Natural killer cell treated with Interleukin-12 subunit alpha and Interleukin-12 subunit beta and Interleukin-15 and Interleukin-18, amount 100 ng/mL, for 72 hours (primary cell): ENCODE measurements at places on chromosomes 5 and 9.
A peak's percentile ranks its signal among the peaks of the same experiment; 100 is the strongest.

DNA sequence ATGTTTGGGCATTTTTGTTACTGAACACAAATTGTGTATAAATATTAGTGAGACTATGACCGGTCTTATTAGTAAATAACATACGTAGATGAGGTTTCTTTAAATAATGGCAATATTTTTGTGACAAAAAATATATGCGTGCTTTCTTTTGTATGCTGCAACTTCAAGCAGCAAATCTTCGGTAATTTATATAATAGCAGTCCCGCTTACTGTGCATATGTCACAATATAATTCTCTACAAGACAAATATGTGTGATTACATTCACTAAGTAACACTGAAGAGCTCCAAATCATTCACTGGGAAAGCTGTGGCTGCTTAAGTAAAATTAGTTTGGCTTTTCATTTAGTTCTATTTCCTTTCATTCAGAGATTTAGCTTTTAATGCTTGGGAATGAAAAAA, 376.0 kb downstream of the CYLC2 start:
- DNase-seq: no peak

DNA sequence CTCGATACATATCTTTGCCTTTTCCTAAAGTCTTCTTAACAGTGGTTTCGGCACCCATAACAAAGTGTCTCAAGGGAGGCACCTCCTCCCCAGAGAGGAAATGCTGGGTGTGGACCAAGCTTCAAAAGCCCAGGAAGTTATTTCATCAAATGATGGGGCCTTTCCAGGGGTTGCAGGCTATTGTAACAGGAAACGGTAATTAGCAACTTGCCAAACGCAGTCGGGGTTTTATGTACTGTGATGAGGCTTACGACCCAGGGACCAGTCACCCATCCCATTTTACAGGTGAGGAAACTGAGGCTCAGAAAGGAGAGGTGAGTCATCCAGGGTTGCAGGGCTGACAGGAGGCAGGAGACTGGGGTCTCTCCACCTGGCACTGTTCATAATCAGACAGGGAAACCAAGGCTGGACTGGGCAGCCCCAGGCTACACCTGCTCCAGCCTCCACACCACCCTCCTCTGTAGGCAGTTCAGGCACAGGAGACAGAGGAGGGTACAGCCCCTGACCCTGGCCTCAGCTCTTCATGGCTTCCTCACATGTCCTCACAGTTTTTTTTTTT, 30.0 kb upstream of the SUSD3 start:
- peak; percentile 75 for DNase-seq

DNA sequence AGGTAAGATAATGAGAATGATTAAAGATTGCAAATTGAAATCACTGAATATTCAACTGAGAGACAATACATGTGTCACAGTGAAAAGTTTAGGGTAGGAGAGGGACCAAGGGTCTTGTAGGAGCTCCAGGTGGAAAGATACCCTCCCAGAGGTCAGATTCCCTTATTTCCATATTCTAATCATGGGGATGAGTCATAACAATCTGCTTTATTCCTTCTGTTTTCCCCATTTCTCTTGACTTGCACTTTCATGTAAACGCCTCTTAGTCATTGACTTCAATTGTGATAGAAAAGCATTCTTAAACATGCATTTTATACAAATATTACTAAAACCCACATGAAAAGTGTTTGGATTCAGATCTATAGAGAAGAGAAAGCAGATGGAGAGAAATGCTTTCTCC, 81.3 kb upstream of the CTSL start:
- DNase-seq: no peak

- DNase-seq: no peak
These were observed 94.3 kb downstream of the SREK1 start for GRCh38 chr5:66238435-66238834.

DNA sequence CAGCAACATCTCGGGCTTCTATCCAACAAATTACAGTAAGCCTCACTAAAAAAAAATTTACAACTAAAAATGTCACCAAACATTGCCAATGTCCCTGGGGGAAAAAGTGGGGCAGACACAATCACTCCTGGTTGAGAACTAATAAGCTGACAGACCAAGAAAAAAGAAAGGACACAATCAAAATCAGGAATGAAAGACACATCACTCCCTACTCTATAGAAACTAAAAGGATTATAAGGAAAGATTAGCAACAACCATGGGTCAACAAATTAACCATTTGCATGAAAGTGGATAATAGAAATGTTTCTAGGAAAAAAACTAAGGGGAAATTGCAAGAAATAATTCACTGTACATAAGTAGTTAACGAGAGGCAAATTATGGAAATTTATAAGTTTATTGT, 53.4 kb downstream of the AGTPBP1 start:
- no peak for DNase-seq

- no peak for DNase-seq
These were observed 18.6 kb downstream of the EQTN start for GRCh38 chr9:27278374-27278773.

GRCh38 chr5:135997673-135998335, 31.0 kb upstream of the TGFBI start:
- no peak for DNase-seq

DNA sequence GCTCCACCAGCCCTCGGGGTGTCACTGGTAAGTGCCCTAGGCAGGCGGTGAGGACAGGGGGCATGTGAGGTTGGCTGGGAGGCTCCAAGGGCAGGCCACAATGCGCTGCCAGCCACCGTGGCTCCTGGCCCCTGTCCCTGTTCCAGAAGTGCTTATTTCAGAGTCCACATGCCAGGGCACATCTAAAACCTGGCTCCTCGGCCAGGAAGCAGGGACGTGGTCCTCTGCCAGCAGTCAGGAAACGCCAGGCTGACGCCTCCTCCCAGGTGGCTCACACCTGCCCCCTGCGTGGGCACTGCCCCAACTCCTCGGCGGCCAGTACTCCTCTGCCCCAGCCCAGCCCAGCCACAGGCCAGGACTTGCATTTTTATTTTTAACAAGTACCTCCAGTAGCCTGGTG, 68.5 kb downstream of the SECISBP2 start:
- no peak for DNase-seq

GRCh38 chr9:12777121-12778022, 2.6 kb downstream of the LURAP1L start:
- no peak for DNase-seq

DNA sequence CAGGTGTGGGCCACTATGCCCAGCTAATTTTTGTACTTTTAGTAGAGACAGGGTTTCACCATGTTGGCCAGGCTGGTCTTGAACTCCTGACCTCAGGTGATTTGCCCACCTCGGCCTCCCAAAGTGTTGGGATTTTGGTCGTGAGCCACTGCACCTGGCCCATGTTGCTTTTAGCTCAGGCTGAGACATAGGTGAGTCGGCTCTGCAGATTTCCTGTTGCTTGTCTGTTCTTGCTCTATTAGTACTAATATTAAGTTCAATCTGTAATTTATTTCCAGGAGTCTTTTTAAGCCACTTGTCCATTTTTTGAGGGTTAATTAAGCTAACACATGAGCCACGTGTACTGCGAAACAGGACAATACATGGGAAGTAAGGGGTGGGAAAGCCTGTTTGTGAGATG, 21.4 kb upstream of the BASP1 start:
- DNase-seq: no peak

GRCh38 chr5:57315941-57316340, 142.1 kb downstream of the GPBP1 start:
- no peak for DNase-seq

GRCh38 chr5:135069895-135070657, 36.0 kb upstream of the PITX1 start:
- DNase-seq: no peak

DNA sequence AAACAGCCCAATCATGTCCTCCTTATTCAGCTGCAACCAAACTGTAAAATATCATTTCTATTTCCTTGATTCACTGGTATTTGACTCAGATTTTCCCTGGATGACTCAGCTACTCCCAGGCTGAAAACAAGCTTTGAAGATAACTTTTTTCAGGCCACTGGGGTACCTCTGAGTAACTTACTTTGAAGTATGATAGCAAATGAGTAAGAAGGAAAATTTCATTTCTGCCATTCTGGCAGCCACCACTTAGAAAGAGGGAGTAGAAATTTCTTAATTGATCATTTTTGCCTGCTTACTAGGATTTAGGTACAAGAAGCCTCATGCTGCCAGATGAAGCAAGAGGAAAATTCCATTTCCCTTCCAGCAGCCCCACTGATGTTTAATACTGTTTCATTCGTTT, 247.4 kb downstream of the PRELID2 start:
- no peak for DNase-seq

DNA sequence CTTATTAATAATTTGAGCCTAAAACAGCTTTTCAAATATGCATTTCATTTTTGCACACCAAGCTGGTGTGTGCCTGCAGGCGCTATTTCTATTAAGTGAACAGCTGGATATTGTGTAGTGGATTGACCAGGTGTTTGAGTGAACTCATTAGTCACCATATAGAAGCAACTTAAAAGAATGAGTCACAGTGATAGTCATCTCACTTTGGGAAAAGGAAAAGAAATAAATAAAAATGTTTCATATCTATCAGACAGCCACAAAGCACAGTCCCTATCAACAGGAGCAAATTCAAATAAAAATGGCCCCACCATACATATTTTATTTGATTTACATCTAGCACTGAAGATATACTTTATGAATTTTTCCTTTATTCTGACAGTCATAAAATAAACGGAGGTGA, 456.5 kb upstream of the CDH9 start:
- DNase-seq: no peak

GRCh38 chr9:89716559-89716958, 111.7 kb downstream of the GADD45G start:
- no peak for DNase-seq

- no peak for DNase-seq
These were observed 11.1 kb upstream of the IFNA5 start for GRCh38 chr9:21316032-21316842.

DNA sequence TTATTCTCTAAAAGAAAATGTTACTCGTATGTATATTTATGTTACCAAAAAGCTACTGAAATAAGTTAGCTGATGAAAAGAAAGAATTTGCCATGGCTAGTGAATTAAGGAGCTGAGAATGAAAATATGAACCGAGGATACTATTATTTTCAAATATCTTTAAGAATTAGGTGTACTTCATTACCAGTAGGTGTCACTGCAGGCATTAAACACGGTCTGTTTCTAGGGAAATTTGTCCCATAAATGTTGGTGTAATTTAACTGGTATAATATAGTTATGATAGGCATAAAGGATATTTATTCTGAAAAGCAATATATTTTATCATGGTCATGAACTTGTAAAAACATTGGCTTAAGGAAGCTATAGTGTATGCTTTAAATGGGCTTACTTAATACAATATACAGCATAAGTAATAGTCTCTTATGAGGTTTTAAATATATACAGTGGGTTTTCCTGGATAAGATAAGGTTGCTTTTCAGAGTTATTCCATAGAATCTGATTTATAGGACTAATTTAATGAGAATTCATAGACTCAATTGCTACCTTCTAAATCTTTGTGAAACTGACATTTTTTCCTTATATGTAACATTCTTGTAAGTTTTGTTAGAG, 72.4 kb upstream of the MPDZ start:
- DNase-seq: no peak

DNA sequence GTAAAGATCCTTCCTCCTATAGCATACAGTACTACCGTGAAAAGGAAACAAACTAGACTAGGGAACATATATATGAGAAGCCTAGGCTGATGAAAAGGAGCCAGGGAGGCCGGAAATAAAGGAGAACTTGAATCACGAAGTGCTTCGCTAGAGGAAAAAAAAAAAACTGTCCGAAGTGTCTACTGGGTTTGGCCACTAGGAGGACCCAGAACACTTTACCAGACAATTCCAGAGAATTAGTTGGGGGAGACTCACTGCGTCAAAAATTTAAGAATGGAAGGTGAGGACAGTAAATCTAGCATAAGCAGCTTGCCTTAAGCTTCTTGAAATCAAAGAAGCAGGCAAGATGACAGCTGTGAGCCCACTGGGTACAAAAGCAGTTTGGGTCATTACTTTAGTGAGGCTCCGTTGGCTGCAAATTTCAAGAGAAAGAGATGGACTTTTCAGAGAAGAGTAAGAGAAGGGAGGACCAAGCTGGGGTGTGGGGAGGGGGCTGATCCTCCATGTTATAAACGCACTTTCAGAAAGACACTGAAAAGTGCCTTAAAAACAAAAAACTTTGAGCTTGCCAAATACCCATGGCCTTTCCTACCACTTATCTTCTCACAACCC, 47.4 kb downstream of the P4HA2 start:
- DNase-seq: no peak

- DNase-seq: no peak
These were observed 523.6 kb upstream of the WWC1 start for GRCh38 chr5:167767795-167768194.
